ENCODE measurements at places on chromosomes 2 and 18.

DNA sequence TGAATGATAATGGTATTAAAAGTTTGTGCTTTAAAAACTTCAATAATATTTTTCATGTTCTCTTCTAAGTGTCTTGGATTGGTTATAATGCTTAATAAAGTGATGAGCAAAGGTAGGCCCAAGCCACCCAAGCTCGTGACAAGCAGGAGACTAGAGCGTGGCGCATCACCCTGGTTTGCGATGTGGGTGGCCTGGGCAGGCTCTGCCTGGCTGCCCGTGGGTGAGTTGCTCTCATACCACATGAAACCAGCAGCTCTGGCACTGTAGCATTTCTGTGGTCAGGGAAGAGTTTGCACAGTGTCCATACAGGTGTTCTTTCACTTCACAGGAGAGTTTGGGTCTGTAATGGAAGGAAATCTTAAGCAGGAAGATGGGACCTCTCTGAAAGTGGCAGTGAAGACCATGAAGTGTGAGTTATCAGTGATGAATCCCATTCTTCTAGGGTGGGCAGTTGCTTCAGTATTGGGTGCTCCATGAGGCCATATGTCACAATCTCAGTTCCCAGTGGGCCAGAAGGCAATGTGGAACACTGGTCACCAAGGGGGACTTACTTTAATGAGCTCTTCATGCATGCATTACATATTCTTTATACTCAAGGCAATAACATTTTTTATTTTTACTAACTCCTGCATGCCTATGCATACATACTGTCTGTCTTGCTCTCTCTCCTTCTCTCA lies 51.4 kb upstream of the TMEM87B start:
- DNase-seq: no peak

DNA sequence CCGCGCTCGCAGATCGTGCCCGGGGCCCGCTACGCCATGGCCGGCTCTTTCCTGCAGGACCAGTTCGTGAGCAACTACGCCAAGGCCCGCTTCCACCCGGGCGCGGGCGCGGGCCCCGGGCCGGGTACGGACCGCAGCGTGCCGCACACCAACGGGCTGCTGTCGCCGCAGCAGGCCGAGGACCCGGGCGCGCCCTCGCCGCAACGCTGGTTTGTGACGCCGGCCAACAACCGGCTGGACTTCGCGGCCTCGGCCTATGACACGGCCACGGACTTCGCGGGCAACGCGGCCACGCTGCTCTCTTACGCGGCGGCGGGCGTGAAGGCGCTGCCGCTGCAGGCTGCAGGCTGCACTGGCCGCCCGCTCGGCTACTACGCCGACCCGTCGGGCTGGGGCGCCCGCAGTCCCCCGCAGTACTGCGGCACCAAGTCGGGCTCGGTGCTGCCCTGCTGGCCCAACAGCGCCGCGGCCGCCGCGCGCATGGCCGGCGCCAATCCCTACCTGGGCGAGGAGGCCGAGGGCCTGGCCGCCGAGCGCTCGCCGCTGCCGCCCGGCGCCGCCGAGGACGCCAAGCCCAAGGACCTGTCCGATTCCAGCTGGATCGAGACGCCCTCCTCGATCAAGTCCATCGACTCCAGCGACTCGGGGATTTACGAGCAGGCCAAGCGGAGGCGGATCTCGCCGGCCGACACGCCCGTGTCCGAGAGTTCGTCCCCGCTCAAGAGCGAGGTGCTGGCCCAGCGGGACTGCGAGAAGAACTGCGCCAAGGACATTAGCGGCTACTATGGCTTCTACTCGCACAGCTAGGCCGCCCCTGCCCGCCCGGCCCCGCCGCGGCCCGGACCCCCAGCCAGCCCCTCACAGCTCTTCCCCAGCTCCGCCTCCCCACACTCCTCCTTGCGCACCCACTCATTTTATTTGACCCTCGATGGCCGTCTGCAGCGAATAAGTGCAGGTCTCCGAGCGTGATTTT lies 7.6 kb downstream of the TBR1 start:
- DNase-seq: no peak

DNA sequence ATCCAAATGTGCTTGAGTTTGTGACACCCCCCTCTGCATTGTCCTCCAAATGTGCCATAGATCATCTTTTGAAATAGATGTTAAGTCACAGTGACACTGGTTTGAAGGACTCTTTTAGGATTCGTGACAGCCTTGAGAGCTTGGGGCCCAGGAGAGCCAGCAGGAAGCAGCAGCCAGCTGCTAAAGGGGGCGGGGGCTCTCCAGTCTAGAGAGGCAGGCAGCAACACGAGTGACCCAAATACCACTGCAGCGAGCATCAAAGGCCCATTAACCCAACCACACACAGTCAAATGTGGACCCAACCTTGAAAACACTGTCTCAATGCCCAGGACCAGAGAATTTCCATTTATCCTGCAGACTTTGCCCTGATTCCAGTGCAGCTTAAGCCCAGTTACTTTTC lies 75.6 kb downstream of the ZBTB7C start:
- DNase-seq: no peak

- peak; percentile 36 for DNase-seq
Observed at GRCh38 chr2:96267159-96267971, 1.3 kb downstream of the CIAO1 start.

All from stimulated activated CD4-positive, alpha-beta T cell treated with anti-CD3 and anti-CD28 coated beads, Interleukin-15, amount 100 ng/mL, for 48 hours (primary cell).